ENCODE measurements at places on chromosomes 1 and 21.

GRCh38 chr21:31829736-31830472 is 42.9 kb upstream of the HUNK start:
- DNase-seq = no peak

- DNase-seq = no peak
Observed at GRCh38 chr1:153543736-153544135, 1.9 kb downstream of the S100A4 start.

DNA sequence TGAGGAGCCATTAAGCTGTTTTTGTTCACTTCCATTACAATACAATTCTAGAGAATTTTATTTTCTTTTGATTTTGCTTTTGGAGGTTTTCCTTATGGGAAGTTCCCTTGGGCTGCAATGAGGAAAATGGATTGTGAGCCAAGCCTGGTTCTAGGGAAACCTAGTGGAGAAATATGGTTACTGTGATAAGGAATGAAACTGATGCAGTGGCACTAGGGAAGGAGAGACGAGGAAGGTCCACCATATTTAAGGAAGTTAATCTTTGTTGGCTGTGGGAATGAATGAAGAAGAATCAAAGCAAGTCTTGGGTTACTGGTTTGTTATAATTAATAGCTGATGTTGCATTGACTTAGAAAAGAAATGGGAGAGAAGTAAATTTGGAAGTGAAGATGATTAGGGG is 28.4 kb downstream of the CHML start:
- DNase-seq = no peak

- no peak for DNase-seq
Observed at GRCh38 chr1:234170622-234171021, 202.6 kb upstream of the COA6 start.

GRCh38 chr1:201506557-201507359 is at the start of gene CSRP1:
TSS of gene CSRP1 (minus strand) at chr1:201507123. CDS start at chr1:201496303, 10,820 bp downstream.
- DNase-seq = peak; percentile 87

GRCh38 chr1:220696863-220697231 is 6.7 kb downstream of the C1orf115 start:
- DNase-seq = peak; percentile 10

DNA sequence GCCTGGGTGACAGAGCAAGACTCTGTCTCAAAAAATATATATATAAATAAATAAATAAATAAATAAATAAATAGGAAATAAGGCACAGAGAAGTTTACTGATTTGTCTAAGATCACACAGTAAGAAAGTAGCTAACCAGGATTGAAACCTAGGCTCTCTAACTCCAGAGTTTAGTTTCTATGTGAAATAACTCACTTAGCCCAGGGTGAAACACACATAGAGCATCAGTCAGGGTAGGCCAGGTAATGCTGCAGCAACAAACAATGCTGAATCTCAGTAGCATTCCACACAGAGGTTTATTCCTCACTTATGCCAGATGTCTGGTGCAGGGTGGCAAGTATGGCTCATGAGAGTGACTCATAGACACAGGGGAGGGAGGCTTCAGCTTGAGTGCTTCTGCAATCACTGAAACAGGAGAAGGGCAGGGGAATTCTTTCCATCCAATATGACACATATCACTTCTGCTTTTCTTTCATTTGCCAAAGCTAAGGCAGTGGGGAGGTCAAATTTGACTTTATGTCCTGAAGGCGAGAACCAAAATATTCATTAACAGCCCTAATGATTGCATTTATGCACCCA is 37.1 kb upstream of the KANK4 start:
- DNase-seq = peak; percentile 95

DNA sequence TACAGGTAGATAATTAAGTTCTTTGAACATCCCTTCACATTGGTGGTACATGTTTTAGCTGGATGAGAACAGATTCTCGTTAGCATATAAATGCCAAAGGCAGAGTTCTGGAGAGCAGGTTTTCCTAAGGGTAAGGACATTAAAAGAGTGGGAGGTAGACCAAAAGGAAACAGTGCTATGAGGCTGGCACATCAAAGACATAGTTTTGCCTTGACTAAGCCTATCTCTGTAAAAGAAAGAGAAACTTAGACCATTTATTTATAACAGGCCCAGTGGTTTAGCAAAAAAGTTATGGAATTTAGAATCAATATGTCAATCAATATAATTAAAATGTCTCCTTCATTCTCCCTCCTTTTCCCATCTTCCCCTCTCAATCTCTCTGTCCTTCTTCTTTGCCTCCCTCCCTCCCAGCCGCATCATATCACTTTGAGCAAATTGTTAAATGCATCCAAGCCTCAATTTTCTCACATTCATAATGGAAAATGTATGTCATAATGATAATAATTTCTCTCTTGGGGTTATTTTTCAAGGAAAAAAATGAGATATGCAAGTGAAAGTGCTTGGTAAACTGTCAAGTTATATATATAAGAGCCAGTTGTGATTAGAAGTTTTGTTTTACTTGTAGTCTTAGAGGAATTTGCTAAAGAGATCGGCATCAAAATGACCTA is 209.9 kb upstream of the SGIP1 start:
- DNase-seq = no peak

DNA sequence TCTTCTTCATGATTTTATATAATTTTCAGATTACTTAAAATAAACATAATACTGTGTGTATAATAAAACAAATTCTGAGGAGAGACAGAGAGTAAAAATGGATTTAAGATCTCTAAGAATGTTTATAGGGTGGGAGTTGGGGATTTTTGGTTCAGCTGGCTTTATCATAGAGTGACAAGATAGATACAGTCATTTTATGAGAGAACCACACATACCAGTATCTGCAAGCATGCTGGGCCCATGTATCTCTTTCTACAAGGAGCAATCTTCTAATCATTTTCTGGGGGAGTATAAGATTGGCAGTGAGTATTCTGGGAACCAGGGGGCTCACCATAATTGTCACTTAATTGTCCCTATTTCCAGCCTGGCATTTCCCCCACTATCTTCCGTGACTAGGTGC is 64.3 kb upstream of the DUSP10 start:
- no peak for DNase-seq

GRCh38 chr21:28856588-28857250 is 136.0 kb downstream of the LTN1 start:
- no peak for DNase-seq

Data from epithelial cell of esophagus (primary cell).